Stimulated activated CD8-positive, alpha-beta memory T cell treated with anti-CD3 and anti-CD28 coated beads, Interleukin-4, amount 100 ng/mL, for 1 hour (primary cell): ENCODE measurements at places on chromosomes 2 and 18.
A peak's percentile ranks its signal among the peaks of the same experiment; 100 is the strongest.

GRCh38 chr2:1227274-1227900 is 185.9 kb upstream of the TPO start:
- DNase-seq, result no peak

GRCh38 chr2:98577313-98577712 is 31.0 kb downstream of the COA5 start:
- DNase-seq, result no peak

DNA sequence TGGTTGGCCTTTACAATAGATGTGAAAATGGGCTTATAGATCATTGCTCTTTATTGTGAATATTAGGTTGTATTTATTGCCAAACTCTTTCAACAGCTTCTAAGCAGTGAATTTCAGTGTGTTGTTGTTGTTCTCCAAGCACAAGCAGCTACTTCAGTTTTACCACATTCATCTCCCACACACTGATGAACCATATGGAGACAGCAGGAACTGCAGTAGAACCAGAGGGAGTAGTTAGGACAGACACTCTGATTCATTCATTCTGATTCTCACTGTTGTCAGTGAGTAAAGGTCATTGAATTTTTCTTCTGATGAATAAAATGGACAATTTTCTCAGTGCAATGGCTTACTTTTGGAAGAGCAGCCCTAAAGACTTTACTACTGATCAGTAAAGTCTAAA is 40.2 kb downstream of the CCDC74A start:
- DNase-seq, result no peak

GRCh38 chr2:120684289-120685065 is 51.2 kb upstream of the GLI2 start:
- no peak for DNase-seq

DNA sequence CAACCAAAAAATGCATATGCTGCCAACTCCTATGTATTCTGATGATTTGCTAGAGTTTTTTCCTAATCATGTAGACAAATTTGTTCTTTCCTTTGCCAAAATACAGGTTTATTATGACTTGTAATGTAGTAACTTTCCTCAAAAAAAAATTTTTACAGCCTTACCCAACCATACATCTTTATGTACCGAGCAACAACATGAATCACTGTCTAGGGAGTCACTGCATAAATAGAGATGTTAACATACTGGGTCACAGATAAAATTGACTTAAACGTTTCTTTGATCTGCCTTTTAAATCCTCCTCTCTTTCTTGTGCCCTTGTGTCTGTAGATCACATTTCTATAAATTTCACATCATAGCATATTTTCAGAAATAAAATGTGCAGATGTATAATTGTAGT is 143.6 kb downstream of the MBD2 start:
- DNase-seq, result no peak

DNA sequence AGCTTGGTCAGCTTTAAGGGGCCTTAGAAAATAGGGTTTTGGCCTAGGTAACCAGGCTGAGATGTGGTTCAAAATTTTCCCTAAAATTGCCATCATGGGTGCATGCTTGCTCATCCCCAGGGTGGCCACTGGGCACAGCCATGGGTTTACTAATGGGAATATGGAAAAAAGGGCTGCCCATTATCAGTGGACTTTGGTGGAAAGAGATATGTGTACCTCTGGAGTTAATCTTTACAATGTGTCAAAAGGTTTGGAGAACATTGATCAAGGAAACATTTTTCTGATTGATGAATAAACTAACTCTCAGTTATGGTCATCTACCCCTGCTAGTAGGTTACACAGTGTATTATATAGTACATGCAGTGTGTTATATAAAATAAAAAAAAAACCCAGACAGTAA is 13.1 kb downstream of the KDM3A start:
- DNase-seq, result no peak

DNA sequence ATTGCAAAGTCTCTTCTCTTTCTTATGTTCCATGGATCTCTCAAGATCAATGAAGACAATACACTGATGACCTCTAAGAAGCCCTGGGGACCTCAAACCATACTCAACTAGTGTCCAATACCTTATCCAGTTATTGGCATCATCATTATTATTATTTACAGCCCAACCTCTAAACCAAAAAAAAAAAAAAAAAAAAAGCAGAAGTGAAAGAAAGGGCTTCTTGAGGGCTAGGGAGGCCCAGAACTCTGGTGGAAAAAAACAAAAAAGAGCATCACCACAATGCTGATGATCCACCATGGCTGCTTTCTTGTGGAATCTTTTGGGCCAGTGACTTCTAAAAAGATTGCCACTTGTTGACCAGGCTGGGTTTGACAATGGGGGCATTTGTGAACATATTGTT is 324.9 kb downstream of the LPIN1 start:
- DNase-seq, result no peak

- DNase-seq, result no peak
These were observed 34.9 kb downstream of the FEZ2 start for GRCh38 chr2:36562973-36563532.

DNA sequence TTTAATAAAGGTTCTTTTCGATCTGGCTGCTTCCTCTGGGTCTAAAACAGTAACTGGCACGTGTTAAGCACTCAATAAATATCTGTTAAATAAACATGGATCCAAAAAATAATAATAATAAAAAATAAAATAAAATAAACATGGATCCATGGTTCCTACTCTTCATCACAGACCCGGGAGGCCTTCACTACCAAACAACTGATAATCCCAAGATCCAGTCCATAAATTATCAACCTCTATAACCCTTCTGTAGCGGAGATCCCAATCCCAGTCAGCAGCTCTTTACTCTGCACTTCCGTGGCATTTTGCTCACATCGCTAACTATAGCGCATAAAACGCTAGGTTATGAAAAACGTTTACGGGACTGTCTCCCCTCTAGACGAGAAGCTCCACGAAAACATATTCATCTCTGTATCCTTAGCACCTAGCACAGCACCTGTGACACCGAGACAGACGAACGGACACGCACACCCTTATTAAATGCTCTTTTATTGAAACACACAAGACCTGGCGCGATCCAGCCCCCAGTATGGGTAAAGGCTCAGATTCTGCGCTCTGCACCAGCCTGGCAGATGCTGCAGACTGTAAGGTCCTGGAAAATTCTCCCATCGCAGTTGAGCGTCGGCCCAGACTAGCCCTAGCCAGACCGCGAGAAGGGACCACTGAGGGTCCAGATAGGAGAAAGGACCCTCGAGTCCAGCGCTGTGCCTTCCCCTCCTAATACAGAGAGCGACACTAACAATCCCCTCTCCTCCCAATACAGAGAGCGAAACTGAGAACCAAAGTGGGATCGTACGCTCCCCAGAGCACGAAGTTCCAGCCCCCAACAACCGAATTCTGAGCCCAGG is 770 bp downstream of the NBAS start:
- DNase-seq, result no peak

DNA sequence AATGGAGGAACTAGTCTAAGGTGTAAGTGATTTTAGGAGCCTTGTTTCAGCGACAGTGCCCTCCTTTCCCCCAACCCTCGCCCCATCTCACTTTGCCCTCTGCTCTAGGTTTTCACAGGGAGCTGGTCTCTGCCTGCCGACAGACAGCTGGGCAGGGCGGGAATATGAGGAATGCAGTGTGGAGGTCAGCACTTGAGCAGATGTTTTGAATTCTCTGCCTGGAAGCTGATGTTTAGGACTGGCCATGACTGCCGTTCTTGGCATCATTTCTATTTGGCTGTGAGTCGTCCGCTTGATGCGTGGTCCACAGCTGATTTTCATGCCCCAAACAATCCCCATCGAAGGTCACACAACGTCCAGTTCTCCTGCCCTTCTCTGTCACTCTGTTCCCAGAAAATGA is 55.1 kb upstream of the SIX3 start:
- DNase-seq, result no peak

DNA sequence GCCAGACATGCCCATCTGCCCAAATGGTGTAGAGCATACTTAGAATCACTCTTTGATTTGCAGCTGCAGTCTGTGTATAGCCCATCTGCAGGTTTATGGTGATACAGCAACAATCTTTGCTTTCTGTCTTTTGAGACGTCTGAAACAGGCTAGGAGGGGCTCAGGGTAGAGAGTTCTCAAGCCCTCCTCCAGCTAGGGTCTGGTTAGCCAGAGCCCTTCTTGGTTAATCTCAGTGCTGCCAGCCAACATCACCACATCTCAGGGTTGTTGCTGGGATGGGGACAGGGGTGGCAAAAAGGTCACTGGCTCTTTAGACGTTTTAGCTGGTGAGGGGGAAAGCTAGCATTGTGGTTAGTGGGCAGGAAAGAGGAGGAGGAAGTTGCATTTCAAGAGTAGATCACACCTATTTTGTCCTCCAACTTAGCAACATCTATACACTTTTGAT is 136.6 kb upstream of the ACAA2 start:
- DNase-seq, result no peak

DNA sequence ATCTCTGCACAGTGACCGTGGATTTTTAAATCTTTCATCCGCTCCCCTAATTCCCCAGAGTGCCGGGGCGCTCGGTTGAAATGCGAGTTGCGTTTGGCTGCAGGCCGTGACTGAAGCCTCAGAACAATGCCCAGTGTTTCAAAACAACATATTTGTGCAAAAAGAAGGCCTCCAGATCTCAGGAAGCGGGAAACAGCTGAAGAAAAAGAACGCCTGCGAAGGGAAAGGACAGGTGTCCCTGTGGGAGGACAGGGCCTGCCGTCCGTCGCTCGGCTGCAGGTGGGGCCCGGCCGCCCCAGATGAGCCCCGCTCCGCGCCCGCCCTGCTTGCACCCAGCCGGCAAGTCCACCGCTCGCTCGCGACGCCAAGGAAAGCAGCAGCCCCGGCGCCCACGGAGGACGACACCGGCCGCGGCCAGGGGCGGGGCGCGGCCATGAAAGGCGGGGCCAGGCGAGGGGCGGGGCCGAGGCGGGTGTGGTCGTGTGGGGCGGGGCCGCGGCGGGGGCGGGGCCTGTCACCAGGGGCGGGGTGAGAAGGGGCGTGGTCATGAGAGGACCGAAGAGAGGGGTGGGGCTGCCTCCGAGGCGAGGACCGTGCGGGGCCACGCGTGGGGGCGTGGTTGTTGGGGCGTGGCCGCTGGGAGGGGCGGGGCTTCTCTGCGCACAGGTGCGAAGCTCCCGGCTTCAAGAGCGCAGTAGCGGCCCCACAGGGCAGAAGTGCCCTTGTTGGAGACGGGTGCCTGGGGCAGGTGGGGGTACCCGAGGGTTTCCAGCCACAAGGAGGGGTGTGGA is 17.6 kb upstream of the BOK start:
- DNase-seq, result peak; percentile 37

GRCh38 chr2:224063298-224063648 is 24.2 kb upstream of the SERPINE2 start:
- no peak for DNase-seq

DNA sequence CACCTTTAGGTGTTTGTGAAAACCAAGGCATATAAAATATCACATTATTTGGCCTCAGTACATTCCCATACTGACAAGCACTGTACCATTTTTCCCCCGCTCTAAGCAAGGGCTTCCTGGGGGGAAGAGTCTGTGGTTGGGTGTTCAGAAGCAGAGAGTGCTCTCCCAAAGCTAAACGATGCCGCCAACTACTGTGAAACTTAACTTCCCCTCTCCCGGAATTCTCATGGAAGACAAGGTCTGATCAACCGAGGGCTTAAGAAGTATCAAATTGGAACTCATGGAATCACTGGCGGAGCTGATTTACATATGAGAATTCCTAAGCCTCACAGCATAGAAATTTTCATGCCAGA is 433 bp upstream of the MFF start:
- DNase-seq, result no peak

GRCh38 chr2:64718250-64718885 is 64.7 kb upstream of the SERTAD2 start:
- no peak for DNase-seq

- DNase-seq, result no peak
These were observed 272.0 kb upstream of the RAB12 start for GRCh38 chr18:8337211-8337610.

DNA sequence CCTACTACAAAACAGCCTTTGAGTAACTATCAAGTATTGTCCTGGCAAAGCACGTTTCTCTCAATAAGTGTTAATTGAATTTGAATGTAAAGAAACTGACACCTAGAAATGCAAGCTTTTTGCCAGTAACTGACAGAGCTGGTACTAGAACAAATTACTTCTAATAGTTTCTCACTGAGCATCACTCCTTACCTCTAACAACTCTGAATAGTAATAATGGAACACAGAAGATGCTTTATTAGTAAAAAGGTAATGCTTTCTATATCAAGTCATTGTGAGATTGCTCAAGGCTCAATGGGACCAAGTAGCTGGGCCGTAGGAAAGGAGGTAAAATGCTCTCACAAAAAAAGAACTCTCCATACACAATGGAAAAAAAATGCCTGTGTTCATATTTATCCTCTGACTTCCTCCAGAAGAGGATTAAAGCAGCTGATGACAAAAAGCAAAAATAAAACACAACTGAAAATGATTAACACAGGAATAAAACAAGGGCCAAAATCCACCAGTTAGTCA is 11.8 kb downstream of the RASGRP3 start:
- no peak for DNase-seq

- DNase-seq, result no peak
These were observed 60.4 kb upstream of the SEC11C start for GRCh38 chr18:59079264-59079663.

DNA sequence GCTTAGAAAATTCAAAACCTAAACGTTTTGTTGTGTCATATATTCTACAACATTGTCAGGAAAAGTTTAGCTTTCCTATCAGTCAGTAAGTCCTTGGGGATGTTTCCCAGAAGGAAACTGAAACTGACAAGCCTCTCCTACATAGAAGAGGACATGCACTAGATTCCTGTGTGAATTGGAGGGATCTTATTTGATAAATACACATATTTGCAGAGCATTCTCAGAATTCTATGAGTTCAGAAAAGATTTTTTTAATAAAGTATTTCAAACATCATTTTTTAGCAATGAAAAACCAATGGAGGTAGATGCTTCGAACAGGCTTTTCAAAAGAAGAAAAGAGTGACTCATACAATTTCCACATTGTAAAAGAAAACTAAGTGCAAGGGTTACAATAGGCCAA is 1706.7 kb downstream of the SUCLG1 start:
- DNase-seq, result no peak

- DNase-seq, result no peak
These were observed 91.5 kb upstream of the TWSG1 start for GRCh38 chr18:9243029-9243428.

DNA sequence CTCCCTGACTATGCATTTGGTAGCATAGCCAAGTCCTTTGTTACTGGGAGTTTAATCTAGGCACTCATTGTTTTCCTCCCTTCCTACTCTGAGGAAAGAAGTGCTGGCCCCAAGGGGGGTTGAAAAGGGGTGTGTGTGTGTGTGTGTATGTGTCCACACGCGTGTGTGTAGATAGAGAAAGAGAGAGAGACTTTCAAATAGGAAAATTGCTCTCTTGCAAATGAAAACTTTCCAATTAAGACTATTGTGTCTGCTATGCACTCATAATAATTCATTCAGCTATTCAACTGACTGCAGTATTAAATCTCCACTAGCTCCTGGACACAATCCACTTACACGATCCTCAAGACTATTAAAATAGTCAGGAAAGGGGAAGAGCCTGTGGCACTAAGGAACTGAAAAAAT is 92.9 kb upstream of the CSRNP3 start:
- no peak for DNase-seq

GRCh38 chr2:120833127-120833675 is 97.5 kb downstream of the GLI2 start:
- DNase-seq, result no peak
